ENCODE measurements at places on chromosomes 2 and 18.

GRCh38 chr2:85259879-85260278 lies 67.9 kb downstream of the TGOLN2 start:
- no peak for DNase-seq

DNA sequence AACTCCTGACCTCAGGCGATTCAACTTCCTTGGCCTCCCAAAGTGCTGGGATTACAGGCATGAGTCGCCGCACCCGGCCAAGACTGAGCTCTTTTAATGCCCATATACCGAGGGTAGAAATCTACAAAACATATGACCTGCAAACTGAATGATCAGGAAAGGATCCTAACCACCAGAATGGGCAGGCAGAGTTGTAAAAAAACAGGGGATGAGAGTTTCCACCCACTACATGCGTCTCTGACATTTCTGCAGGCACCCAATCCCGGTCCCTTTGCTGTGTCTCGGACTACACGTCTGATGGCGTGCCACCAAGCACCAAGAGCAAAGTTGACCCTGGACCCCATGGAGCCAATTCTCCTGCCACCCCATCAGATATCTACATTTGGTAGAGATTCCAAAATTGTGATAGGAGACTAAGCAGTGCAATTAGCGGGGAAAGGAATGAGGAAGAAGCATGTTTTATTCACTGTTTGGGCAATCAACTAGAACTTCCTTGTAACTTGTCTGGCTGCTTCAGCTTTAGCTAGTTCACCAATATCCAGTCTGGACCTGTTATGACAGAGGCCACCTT lies 74.1 kb downstream of the ATP8B1 start:
- DNase-seq: no peak

DNA sequence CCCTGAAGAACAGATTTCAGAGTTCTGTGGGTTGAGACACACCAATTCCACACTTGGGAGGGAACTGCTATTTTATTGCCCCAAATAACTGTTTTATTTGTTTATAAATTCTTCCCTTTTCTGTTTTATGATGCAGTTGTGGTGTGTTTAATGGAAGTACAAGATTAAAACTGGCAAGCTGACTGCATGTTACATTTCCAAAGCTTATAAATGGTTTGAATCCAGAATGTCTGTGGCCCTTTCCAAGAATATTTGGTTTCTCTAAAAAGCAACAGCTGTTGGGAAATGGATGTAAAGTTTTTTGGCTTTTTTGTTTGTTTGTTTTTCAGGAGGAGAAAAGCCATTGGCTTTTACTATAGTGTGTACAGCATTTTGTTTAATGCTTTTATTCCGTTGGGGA lies 234.5 kb downstream of the MTX2 start:
- DNase-seq: no peak

- DNase-seq: no peak
Observed at GRCh38 chr2:50313656-50314055, 718.3 kb downstream of the NRXN1 start.

DNA sequence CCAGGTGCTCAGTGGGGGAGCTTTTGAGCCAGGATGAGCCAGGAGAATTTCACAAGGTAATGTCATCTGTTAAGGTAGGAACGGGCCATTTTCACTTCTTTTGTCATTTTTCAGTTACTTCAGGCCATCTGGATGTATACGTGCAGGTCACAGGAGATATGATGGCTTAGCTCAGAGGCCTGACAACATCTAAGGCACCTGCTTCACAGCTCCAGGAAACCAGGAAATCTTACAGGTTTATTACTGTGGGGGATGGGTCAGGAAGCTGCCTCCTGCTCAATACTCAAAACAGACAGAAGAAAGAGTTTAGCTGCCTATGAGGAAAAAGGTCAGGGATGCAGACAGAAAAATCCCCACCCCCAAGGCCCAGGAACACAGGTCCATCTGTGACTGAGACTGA lies 364.3 kb upstream of the LRP1B start:
- no peak for DNase-seq

- DNase-seq: no peak
Observed at GRCh38 chr2:189347540-189347939, 93.7 kb upstream of the WDR75 start.

GRCh38 chr18:76265497-76266235 lies 229.4 kb downstream of the ZNF516 start:
- DNase-seq: no peak

DNA sequence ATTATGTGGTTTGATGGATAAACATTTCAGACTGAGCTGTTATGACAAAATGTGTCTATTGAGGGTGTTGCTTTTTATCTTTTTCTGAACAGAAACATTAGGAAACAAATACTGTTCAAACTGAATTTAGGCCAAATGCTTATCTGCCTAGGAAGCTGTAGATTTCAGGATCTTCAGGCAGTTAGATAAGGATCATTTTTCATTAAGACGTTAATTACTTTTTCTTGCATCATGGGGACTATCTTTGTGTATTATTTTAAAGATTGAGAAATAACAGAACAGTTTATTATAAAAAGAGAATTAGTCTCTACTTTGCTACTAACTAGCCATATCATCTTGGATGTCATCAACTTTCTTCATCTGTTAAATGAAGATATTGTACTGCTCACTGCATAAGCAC lies 107.5 kb downstream of the TTC27 start:
- no peak for DNase-seq

DNA sequence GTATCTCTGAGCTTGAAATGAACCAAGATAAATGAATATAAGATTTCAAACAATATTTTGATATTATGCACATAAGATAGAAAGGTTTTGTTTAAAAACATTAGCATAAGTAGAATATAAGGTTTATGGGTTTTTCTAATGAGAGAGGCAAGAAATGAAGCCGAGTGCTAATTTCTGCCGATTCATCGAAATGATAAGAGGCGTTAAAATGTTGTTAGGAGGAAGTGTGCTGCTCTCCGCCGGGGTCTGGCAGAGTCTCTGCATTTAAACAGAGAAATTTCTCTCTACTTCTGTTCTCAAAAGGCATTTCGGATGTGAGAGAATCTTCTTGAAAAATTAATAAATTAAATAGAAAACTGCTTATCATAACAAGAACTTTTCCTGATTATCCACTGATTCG lies 83.6 kb downstream of the MRPS9 start:
- DNase-seq: no peak

DNA sequence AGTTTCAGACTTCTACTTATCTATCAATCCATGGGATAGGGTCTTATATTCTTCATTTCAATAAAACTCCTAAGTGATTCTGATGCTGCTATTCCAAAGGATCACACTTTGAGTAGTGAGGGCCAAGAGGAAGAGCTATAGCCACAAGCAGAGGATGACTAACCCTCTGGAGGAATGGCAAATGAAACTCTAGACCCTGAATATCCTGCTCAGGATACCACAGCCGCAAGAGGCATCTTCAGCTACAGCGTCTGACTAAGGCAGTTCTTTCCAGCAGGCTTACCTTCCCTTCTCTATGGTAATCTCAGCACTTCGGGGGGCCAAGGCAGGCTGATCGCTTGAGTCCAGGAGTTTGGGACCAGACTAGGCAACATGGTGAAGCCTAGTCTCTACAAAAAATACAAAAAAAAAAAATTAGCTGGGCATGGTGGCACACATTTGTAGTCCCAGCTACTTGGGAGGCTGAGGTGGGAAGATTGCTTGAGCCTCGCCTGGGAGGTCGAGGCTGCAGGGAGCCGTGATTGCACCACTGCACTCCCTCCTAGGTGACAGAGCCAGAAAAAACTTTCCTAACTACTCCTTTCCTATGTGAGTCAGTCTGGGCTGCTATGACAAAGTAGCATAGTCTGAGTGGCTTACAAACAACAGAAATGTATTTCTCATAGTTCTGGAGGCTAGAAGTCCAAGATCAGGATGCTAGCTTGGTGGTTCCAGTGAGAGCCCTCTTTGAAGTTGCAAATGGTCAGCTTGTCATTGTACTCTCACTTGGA lies 371.9 kb downstream of the IRS1 start:
- DNase-seq: no peak

Data from left renal pelvis (tissue), 4 donors.